ENCODE measurements at places on chromosomes 6 and 20. TPM values are rescaled to one million over a fixed set of nuclear protein-coding genes. Genes with fewer than 3 reads are reported as not detected.

Gene RNF144B
- 1.2 TPM for total RNA-seq

Gene ARHGAP40
- total RNA-seq, result not detected

Gene NRSN2
- 50.9 TPM for total RNA-seq

Gene TSPYL4
- 15.6 TPM for total RNA-seq

Gene MEP1A
- not detected for total RNA-seq

Gene FAM209B
- total RNA-seq, result not detected

Gene OPN5
- not detected for total RNA-seq

Gene SMLR1
- total RNA-seq, result not detected

Gene HAO1
- total RNA-seq, result not detected

Gene TREM1
- not detected for total RNA-seq

Gene SYCP2L
- total RNA-seq, result not detected

Gene ZNF133
- total RNA-seq, result 14.6 TPM

Gene BCAS4
- 2.7 TPM for total RNA-seq

DNA sequence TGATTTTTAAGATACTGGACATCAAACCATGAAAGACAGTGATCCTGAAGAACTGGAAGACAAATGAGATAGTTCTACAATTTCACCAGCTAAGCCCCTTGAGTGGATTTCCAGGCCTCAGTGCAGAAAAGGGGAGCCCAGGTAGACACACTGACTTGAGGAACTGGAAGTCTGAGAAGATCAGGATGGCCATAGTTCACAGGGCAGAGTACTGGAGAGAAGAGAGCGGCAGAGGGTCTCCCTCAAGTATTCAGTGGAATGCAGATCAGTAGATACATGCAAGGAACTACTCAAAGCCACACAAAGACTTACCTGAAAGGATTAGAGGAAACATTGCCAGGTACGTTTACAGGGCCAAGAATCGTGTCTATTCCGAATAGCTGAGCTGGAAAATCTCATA lies 224.3 kb downstream of the LRFN2 start:
- DNase-seq, result no peak

GRCh38 chr20:35595456-35595855 lies 20.2 kb upstream of the SPAG4 start:
- DNase-seq, result no peak

DNA sequence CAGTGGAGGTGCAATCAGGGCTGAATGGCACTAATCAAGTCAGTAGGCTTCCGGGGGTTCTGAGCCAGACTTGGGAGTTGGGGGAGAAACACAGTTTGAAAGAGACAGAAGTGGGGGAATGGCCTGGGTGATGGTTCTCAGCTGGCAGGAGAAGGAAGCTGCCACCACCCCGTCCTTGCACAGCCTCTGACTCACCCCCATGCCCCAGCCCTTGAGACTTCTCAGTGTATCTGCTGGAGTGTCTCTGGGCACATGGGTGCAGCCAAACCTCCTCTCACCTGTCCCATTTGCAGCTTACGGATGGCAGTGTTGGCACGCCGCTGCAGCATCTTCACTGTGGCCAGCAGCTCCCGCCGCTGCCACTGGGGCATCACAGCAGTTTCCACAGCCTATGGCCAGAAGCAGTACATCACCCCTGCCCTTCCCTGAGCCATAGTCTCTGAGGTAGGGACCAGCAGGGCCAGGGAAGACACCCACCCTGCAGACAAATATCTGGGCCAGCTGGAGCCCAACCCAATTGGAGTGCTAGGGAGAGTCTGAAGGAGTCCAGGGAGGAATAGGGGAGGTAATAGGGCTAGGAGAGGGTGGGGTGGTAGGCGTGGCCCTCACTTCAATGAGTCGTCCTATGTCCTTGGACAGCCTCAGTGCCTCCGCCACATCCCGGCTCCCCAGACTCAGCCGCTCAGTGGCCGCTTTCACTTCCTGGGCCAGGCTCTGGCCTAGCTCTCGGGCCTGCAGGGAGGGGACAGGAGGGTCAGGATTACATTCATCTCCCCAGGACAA lies 11.2 kb downstream of the AARS2 start:
- DNase-seq, result no peak

- DNase-seq, result no peak
These were observed 10.9 kb downstream of the FOXF2 start for GRCh38 chr6:1400126-1400850.

DNA sequence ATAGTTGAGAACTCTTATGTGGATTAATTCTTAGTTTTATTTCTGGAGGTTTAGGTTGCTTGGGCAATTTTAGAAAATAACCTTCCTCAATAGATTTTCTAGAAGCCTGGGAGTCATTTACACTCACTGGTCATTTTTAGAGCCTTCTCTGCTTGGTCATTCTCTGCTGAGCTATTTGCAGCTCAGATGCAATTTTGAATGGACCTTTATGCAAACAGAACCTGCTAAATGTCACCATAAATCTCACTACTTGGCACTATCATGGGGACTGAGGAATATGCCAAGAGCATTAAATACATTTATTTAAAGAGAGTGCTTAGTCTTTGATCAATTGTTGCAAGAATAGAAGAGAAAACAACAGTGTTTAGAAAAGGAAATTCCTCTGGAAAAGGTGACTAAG lies 154.0 kb downstream of the CLVS2 start:
- no peak for DNase-seq

- no peak for DNase-seq
These were observed 21.9 kb upstream of the RREB1 start for GRCh38 chr6:7085911-7086310.

- no peak for DNase-seq
These were observed 8.5 kb upstream of the EDN3 start for GRCh38 chr20:59291740-59292383.

- peak; percentile 82 for DNase-seq
These were observed 612.3 kb downstream of the UTRN start for GRCh38 chr6:144897441-144897921.

DNA sequence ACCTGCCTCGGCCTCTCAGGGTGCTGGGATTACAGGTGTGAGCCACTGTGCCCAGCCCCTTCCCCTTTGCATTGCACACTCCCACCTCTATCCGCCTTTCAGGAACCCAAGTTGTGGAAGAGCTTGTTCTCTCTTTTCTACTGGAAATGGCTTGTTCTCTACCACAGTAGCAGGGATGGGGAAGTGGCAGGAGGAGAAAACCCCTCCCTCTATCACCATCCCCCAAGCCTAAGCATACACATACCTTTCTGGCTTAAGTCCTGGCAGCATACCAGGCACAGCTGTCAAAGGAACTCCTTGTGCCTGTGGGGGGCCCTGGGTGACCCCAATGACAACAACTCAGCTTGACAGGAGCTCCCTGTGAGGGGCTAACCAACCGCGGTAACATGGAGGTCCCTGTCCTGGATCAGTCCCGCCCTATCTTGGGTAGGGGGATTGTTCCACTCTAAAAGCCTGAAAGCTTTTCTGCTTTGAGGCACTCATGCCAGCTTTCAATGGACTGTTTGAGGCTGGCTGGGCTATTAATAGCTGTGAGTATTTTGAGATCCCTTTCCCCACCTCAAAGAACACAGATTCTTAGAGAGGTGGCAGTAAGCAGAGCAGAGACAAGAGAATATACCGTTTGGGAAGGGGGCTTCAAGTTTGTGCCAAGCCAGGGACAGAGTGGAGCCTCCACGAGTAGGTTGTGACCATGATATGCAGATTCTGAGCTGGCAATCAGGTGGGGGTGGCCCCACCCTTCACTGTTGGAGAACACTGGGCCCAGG lies 2.3 kb downstream of the KLHDC3 start:
- DNase-seq, result no peak

GRCh38 chr6:126156973-126157372 lies 170.6 kb downstream of the TRMT11 start:
- no peak for DNase-seq

DNA sequence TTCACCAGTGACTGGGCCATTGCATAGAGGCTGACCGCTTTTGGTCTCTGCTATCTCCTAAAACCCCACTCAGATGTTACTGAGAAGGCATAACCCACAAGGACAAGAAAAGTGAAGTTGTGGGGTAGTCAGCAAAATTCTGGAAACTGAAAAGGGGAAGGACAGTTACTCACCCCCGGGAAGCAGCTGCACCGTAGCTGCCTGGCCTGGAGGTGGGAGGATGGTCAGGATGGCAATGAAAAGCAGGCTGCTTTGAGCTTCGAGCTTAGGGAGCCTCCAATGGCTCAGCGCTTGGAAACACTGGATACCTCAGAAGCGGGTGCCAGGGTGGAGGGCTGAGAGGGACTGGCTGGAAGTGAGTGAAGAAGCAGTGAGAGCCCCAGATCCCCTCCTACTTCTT lies 56.0 kb downstream of the KCNK5 start:
- DNase-seq, result no peak

- DNase-seq, result no peak
These were observed 66.7 kb downstream of the MOCS1 start for GRCh38 chr6:39867592-39867991.

- no peak for DNase-seq
These were observed 454.3 kb upstream of the SPTLC3 start for GRCh38 chr20:12554426-12554825.

DNA sequence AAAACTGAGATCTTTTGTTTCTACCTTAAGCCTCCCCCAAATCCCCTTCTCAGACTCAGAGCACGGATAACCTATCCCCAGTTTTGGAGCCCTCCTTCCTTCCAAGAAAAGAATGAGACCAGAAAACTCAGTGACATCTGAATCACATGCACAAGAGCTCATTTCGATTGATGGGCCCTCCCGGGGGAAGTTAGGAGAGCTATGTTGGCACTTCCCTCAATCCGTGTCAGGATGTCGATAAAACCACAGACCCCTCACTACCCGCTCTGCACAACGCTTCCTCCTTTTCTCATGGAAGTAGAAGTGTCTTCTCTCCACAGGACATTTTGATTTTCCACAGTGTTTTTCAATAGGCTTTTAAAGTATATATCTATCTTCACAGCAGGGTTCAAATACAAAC lies 332.4 kb downstream of the HACE1 start:
- no peak for DNase-seq

DNA sequence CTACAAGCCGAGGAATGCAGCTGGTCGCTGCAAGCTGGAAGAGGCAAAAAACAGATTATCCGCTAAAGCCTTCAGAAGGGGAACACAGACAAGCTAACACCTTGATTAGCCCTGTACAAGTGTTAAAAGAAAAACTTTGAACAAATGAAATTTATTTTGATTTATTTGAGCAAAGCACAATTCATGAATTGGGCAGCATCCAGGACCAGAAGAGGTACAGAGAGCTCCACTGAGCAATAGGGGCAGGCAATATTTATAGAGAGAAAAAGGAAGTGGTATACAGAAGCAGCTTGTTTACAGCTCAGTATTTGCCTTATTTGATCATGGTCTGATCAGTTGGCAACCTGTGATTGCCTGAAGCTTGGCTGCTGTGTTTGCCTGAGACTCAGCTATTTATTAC lies 17.6 kb downstream of the HLA-DOB start:
- no peak for DNase-seq

- DNase-seq, result peak; percentile 24
These were observed 792 bp upstream of the MICA start for GRCh38 chr6:31402324-31403282.

DNA sequence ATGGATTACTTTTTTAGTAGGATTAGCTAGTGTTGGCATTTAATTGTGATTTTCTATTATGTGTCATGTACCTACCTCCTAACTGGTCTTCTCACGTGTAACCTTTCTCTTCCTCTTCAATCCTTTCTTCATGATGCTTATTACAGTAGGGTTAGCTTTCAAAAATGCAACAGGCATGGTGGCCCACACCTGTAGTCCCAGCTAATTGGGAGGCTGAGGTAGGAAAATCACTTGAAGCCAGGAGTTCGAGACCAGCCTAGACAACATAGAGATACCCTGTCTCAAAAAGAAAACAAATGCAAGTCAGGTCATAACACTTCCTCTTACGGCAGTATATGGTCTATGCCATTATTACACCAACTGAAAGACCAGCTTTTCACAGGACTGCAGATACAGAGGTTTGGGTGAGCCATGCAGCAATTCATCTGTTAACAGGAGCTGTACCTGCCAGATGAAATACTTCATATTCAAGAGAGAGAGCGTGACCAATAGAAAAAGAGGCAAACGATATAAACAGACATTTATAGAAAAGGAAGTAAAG lies 195.0 kb downstream of the TMEM242 start:
- DNase-seq, result no peak

DNA sequence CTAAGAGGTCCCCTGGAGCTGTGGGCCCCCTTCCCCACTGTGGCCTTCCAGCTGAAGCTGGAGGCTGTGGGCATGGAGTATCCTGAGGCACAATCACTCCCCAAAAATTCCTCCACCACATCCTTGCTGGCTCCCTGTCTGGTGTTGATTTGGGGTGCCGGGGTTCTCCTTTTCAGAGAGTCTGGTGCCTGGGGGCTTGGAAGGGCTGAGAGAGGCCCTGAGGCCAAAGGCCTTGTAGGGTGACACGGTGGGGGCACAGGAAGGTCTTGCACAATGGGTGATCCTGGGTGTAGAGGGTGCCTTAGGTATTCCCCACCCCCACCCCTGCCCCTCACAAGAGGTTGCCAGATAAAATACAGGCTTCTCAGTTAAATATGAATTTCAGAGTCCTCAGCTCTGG lies 33.2 kb upstream of the VEGFA start:
- DNase-seq, result no peak

DNA sequence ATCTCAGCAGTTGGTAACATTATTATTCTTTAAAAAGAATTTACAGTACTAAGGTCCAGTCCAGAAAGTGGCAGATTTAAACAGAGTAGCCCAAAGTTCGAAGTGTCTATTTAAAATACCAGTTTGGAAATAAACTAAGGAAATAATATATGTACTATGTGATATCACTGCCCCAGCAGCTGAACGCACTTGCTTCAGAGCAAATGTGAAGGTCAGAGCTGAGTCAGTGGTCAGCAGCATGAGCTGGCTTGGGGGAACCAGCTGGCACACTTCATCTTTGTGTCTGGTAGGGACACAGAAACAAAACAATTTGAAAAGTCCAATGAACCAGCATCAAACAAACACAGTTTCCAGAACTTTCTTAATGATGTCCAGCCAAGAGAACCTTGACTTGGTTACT lies 15.4 kb downstream of the TMEM14B start:
- DNase-seq, result peak; percentile 35

- no peak for DNase-seq
These were observed 4.5 kb upstream of the TCEA2 start for GRCh38 chr20:64058536-64058935.

GRCh38 chr20:59043698-59044097 lies 1.1 kb upstream of the PRELID3B start:
- DNase-seq, result no peak

- no peak for DNase-seq
These were observed 47.1 kb downstream of the AKIRIN2 start for GRCh38 chr6:87654875-87655454.

- no peak for DNase-seq
These were observed 34.0 kb upstream of the COL10A1 start for GRCh38 chr6:116159782-116160524.

DNA sequence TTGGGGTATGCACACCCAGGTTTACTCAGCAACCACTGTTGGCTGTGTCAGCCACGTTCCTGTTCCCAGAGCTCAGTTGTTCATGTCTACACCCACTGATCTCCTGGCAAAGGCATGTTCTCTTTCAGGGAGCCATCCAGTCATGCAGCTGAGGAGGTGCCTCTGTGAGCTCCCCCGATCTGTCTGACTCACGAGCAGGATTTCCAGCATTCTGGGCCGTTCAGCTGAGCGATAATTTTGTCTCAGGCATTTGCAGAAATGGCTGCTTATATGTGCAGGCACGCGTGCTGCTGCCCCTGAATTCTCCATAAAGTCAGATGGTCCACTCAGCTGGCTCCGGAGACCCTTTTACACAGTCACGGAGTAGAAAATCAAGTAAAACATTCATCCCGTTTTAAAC lies 78.4 kb upstream of the IYD start:
- peak; percentile 60 for DNase-seq

- DNase-seq, result no peak
These were observed 81.5 kb downstream of the MAP7 start for GRCh38 chr6:136468711-136469110.

GRCh38 chr6:18203786-18204185 lies 48.6 kb downstream of the KDM1B start:
- no peak for DNase-seq

GRCh38 chr20:44651684-44652423 lies at the start of gene ADA:
TSS of gene ADA (minus strand) at chr20:44651699. CDS start at chr20:44651607, 92 bp downstream.
- peak; percentile 25 for DNase-seq

All from fibroblast of the aortic adventitia (primary cell).